ENCODE measurements at places on chromosomes 5 and 9.

DNA sequence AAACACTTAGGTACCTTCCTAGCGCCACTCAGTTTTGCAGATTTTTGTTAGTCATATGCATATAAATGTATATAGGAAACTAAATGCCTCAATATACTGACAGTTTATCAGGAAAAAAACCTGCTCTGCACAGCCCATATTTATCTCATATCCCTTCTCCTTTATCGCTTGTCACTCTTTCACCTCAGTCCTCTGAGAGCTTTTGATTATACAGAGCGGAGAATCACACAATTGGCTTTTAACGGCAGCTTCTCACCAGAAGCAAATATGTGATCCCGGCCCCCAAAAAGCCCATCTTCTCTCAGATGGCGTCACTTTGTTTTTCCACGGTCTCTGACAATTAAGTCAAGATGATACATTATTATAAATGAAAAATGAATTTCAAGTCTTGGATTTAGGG lies 362.6 kb downstream of the DNAH5 start:
- DNase-seq = no peak

DNA sequence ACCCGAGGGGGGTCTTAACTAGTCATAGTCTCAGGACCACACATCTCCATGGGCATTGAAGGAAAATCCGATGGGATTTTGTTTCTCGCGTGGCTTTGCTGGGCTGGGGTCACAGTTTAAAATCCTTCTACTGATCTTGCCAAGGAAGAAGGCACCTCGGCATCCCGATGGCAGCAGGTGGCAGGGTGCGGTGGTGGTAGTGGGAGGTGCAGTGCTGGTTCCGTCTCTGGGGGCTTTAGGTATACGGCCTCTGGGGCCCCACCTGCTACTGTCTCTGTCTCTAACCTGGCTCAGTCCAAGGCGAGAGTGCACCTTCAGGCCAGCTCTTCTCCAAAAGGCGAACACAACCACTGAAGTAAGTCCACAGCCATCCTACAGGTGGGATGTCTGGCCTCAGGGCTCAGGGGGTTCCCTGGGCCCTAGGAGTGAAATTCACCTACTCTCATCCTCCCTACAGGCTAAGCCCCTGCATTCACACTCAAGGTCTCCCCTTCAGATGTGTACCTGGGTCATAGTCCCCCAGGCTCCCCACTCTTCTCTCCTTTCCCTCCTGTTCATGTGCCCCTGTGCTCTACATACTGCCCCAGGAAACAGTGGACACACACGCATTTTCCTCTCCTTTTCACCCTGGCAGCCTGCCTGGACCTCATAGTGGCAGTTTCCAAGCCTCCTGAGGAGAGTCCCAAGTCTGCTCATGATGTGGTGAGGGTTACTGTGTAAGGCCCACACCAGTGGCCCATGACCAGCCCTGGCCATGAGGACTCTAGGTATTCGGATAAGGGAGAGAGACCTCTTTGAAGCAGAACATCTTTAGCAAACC lies 736 bp upstream of the FCN2 start:
- no peak for DNase-seq

DNA sequence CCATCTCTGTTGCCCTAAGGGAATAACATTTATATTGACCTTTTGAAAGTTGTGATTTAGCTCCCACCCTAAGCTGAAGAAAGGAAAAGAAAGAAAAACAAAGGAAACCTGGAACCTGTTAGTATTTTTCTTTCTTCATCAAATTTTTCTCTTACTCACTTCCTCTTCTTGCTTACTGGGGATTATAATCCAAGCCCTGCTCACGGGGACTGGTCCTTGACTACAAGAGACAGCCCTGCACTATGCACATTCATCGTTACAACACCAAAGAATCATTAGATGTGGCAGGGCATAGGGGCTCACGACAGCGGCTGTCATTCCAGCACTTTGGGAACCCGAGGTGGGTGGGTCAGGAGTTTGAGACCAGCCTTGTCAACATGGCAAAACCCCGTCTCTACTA lies 37.8 kb upstream of the LPAR1 start:
- DNase-seq = no peak

DNA sequence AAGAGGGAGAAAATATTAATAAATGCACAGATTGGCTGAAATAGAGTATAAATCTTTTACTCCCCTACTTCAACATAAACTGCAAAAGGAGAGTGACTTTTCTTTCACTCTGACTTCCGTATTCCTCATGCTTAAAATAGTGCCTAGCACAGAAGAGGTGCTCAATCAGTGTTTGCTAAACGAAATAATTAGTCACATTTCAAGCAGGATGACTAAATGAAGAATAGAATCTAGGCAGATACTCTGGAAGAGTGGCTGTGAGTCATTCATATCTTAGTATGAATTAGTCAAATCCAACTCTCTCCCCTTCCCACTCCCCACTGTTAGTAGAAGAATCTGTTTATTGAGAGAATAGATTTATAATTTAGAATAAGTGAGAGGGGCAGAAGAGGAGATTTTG lies 4.8 kb downstream of the CD274 start:
- DNase-seq = no peak

DNA sequence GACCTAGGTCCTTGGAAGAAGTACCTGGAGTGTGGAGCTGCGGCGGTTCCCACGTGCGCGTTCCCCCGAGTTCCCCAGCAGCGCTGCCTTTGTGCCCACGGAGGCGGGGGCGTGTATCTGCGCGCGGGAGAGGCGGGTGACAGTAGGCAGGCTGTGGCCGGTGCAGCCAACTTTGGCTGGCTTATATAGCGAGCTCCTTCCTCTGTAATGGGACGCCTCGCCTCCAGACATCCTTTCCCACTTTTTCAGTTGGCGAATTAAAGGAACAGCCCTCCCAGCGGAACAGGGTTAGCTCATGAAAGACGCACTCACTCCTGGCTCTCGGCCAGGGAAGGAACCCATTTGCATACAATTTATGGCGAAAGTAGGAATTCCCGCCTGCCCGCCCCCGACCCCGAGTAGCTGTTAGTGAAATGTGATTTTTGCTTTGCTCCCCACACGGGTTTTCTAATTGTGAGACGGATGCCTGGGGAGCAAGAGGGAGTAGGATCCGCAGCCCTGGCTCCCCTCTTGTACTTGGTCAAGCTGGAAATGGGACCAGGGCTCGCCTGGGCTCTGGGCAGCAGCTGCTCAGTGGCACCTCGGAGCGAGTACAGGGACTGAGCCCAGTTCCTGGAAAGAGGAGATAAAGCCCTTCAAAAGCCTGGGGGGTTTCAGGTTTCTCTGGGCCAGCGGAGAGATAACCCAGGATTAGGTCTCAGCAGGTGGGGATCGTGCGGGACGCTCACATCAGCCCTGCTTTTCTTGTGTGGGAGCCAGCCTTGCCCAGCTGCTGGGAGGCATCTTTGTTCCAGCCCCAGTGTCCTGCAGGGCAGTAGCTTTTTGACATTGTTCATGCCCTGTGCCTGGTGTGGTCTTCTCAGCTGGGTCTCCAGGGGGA lies at the start of gene TNC:
Gene TNC (minus strand): TSS at position 159 of the 880 bp plus-strand sequence. CDS start 27,139 bp downstream, outside the sequence.
- DNase-seq = peak; percentile 16

- no peak for DNase-seq
These were observed 74.5 kb downstream of the XRCC4 start for GRCh38 chr5:83151821-83152220.

GRCh38 chr9:126915281-126915816 lies 767 bp downstream of the RALGPS1 start:
- DNase-seq = no peak

GRCh38 chr9:95157481-95158151 lies 159.9 kb downstream of the FANCC start:
- peak; percentile 14 for DNase-seq

- DNase-seq = no peak
These were observed 4.1 kb downstream of the NFIL3 start for GRCh38 chr9:91419222-91420191.

All from hippocampal formation (tissue), 2 donors.